ENCODE measurements at places on chromosomes 3 and 15.

DNA sequence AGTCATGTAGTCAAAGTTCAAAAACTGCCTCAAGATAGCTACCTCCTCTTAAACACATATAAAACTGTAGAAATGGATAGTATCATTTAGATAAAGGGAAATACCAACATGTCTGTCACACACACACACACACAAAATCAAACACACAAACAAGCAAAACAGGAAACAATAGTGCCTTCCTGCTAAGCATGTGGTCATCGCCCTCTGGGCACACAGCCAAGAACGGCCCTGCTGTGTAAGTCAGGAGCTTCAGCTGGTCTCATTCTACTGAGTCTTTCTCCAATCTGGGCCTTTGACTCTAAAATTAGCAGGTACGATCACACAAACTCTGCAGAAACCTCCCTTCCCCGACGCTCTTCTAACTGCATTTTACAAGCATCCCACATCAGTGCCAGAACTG lies 272.2 kb upstream of the CHRNA7 start:
- peak; percentile 22 for DNase-seq

- DNase-seq: no peak
Observed at GRCh38 chr15:52727815-52728214, 48.6 kb upstream of the ATOSA start.

GRCh38 chr3:113062705-113063104 lies 71.9 kb downstream of the GTPBP8 start:
- DNase-seq: no peak

- no peak for DNase-seq
Observed at GRCh38 chr3:78967061-78967460, 800.7 kb downstream of the ROBO1 start.

- no peak for DNase-seq
Observed at GRCh38 chr3:184710870-184711492, 883 bp downstream of the MAGEF1 start.

DNA sequence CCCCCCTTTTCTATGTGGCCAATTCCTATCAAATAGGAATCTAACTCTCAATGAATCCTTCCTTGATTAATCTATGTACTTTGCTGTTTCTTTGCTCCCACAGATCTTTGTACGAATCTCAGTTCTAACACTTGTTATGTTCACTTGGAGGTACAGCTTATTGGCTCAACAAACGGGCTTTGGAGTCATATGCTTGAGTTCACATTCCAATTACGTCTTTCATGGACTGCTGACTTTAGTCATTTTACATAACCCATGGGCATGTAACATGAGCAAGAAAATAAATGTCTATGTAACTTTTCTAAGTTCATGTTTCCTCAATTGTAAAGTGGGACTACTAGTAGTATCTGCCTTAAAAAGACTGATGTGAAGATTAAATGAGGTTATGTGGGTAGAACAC lies 123.2 kb upstream of the TBC1D5 start:
- DNase-seq: no peak

DNA sequence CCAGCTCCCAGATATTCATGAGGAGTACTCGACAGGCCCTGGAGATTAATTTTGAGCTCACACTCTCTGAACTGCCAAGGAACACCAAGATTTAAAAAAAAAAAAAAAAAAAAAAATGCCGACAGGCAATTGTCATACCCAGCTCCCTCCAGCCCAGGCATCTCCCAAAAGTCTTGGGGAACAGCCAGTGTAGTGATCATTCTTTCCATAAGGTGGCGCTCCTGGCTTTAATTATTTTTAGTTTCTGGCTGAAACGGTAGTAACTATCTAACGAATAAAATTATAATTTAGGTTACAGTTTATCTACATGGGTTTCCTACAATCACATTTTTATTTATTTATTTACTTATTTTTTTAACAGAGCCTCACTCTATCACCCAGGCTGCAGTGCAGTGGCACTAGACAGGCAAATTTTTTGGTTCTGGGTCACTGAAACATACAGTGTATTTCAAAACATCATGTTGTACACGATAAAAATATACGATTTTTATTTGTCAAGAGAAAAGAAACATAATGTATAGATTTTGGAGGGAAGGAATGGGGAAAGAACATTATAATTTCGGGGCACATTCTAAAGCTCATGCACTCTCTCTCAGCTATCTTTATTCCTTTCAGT lies 157.3 kb downstream of the ADAMTS9 start:
- peak; percentile 59 for DNase-seq

GRCh38 chr15:41948490-41948889 lies 23.9 kb downstream of the EHD4 start:
- DNase-seq: no peak

GRCh38 chr3:151436675-151437446 lies 24.0 kb downstream of the IGSF10 start:
- DNase-seq: no peak
